ENCODE measurements at places on chromosomes 2 and 18. TPM values are rescaled to one million over a fixed set of nuclear protein-coding genes. Genes with fewer than 3 reads are reported as not detected.

FTCDNL1 gene
- 1.0 TPM for total RNA-seq

MRPL44 gene
- total RNA-seq = 30.3 TPM

CRYGD gene
- total RNA-seq = not detected

MDH1B gene
- not detected for total RNA-seq
